ENCODE measurements at places on chromosomes 4 and X.

GRCh38 chr4:185839194-185839712, 27.3 kb upstream of the SORBS2 start:
- DNase-seq: no peak

GRCh38 chr4:91622925-91623602, 680.7 kb upstream of the GRID2 start:
- no peak for DNase-seq

DNA sequence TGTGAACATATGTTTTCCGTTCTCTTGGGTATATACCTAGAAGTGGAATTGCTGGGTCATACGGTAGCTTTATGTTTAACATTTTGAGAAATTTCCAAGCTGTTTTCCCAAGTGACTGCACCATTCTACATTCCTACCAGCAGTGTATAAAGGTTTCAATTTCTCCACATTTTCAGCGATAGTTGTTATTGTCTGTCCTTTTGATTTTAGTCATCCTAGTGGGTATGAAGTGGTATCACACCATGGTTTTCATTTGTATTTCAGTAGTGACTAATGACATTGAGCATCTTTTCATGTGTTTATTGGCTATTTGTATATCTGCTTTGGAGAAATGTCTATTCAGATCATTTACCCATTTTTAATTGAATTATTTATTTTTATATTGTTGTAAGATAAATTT, 2.4 kb downstream of the PPEF1 start:
- DNase-seq: no peak

DNA sequence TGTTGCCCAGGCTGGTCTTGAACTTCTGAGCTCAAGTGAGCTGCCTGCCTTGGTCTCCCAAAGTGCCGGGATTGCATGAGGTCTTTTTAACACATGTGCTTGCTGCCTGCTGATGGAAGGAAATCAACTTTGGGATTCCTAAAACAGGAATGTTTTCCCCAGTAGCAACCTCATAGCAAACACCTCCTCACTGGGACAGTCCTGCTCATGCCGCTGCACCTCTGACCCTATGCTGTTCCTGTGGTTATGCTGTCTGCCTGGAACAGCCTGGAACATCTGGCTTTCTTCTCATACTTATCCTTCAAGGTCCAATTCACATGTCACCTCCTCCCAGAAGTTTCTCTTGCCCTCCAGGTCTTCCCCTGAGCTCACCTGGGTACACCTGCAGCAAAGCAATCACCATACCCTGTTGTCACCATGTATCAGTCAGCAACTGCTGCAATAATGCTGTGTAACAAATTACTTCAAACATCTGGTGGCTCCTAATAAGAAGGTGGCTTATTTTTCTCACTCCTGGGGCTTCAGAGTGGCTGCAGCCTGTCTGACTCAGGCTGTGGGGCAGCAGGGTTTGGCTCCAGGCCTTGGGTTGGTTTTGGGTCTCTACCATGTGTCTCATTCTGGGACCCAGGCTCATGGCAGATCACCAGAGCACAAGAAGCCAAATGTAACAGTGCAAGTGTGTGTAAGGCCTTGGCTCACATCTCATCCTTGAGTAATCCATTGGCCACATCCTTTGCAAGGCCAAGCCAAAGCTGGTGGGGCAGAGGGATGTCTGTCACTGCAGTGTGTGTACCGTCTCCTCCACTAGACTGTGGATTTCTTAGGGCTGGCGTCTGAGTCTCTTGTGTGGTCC, 59.4 kb upstream of the SORCS2 start:
- DNase-seq: no peak

GRCh38 chr4:155491336-155492120, 114.8 kb upstream of the MAP9 start:
- DNase-seq: no peak

DNA sequence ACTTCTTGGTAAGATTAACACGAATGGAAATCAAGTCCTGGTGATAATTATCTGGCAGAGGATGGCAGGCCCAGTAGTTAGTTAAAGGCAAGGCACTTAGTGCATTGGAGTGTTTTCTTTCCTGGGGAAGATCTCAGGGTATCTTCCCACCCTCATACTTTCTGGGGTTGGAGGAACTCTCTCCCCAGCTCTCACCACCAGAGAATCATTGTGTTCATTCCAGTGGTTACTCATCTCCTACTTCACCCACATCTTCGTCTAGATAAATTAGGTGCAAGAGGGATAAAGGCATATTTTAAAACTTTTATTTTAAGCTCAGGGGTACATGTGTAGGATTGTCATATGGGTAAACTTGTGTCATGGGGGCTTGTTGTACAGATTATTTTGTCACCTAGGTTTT, 67.5 kb upstream of the SH3RF1 start:
- no peak for DNase-seq

GRCh38 chr4:120694973-120695372, 227.6 kb downstream of the PRDM5 start:
- no peak for DNase-seq

DNA sequence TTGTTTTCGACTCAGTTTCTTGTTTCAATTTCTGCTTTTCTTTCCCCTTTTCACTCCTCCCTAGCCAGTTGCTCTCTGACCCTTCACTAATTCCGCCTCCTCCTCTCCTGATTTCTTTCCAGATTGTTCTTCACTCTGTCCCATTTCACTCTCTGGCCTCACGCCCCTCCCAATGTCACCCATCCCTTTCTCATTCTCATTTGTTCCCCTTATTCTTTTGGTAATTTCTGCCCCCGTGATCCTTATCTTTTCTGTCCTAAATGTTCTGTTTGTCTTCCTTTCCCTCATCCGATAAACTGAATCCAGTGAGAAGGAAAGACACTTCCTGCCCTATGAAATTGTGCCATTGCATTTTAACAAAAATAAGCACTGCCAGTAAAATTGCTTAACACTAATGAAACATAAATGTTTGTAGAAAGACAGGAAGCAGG, 94.5 kb upstream of the RASGEF1B start:
- DNase-seq: no peak

GRCh38 chr4:97153042-97153441, 990.2 kb downstream of the STPG2 start:
- DNase-seq: no peak

DNA sequence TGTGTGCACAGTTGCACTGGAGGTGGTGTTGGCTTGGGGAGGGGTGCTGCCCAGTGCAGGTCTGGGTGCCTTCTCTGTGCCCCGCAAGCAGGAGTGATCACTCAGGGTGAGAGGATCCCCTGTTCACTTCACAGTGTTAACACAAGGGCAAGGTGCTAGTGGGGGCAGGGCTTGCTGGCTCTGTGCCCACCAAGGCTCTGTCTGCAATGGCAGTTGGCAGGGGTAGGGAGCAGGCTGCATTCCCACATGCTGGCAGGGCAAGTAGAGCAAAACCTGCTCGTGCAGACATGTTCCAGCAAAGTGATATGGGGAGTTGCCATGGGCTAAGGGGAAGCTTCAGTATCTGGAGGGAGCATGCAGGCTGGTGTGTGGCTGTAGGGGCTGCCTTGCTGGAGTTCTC, 428.0 kb downstream of the ZNF674 start:
- no peak for DNase-seq

DNA sequence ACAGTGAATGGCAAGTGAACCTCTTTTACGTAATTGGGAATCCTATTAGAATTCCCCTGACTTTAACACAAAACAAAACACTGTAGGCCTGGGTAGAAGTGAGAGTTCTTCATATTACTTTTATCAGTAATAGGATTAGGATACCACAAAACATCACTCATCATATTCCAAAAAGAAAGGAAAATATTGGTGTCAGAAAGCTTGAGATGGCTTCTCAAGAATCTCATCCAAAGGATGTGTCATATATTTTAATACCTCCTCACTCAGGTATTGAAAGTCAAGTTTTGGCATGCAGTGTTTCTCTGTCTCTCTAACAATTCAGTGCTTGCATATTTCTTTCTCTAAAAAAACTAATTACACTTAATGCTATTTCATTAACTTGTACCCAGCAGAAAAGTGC, 173.2 kb downstream of the PDGFC start:
- no peak for DNase-seq

DNA sequence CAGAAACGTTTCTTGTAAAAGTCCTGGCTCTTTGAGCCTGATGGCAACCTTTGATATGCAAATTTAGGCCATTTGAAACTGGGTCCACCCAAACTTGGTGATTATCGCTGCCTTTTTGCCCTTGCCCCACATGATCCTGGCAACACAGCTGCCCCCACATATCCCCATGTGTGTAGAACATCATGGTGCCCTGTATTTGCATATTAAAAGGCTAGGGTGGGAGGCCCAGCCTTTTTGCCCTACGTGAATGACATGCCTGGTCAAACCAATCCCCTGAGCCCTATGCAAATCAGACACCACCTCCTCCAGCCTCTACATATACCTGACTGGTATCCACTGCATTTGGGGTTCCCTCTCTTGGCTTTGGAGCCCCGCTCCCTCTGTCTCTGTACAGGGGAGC, 202.4 kb downstream of the MAB21L2 start:
- DNase-seq: no peak

DNA sequence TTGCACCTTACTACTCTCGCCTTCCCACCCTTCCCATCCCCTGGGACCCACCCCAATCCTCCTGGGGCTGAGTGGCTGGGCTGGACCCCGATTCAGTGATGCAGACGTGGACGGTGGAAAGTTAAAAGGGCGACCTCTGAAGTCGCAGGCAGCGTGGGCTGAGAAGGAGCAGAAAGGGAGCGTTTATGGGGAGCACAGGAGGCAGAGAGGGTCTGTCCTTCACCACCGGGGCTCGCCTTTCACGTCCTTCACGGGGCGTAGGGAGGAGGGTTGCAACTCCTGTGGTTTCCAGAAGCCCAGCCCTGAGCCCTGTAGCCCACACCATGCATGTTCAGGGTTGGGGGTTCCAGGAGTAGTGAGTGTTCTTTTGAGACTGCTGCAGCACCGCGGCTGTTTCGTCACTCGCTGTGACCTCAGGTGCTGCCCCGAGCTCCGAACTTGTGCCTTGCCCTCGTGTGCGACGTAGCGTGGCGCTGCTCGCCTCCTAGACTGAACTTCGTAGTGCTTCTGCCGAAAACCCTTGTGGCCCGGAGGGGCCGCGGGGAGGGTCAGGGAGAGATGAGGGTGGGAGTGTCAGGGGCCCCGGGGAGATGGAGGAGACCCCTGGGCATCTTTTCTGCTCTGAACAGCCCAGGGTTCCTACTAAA, 1.6 kb downstream of the NHS start:
- DNase-seq: no peak

GRCh38 chr4:40038977-40039376, 17.7 kb upstream of the N4BP2 start:
- DNase-seq: no peak

- no peak for DNase-seq
Observed at GRCh38 chrX:31098079-31098478, 26.2 kb upstream of the FTHL17 start.

GRCh38 chr4:7668271-7668670, 233.5 kb upstream of the PSAPL1 start:
- no peak for DNase-seq

GRCh38 chrX:143648705-143649104, 12.8 kb upstream of the SLITRK4 start:
- no peak for DNase-seq

GRCh38 chr4:47406408-47406807, 57.1 kb downstream of the COMMD8 start:
- no peak for DNase-seq

Measured in stimulated activated CD4-positive, alpha-beta T cell treated with anti-CD3 and anti-CD28 coated beads, Interleukin-4, amount 100 ng/mL, for 4 hours (primary cell).